ENCODE measurements at places on chromosomes 4 and X. TPM values are rescaled to one million over a fixed set of nuclear protein-coding genes. Genes with fewer than 3 reads are reported as not detected.
A peak's percentile ranks its signal among the peaks of the same experiment; 100 is the strongest.

IL21 gene
- total RNA-seq = not detected

GRCh38 chr4:137343221-137343620 lies 189.1 kb downstream of the PCDH18 start:
- no peak for DNase-seq

- DNase-seq = no peak
Observed at GRCh38 chrX:80747832-80748231, 61.8 kb downstream of the BRWD3 start.

DNA sequence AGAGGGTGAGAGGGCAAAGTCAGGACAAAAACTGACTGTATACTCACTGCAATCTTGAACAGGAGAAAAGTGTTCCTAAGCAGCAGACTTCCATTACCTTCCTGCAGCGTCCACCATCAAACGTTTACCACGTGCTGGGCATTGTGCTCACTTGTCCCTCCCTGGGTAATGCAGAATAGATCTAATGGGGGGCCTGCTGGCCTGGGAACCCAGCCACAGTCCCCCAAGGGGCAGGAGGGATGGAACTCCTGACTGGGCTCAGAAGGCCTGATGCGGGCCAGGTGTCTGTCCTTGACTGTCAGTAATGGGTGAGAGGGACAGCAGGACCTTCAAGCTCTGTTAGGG lies 37.6 kb upstream of the FAM156A start:
- no peak for DNase-seq

DDX53 gene
- total RNA-seq = not detected

GRCh38 chrX:73262991-73263390 lies 48.3 kb upstream of the NAP1L2 start:
- DNase-seq = peak; percentile 1

USP26 gene
- not detected for total RNA-seq

DNA sequence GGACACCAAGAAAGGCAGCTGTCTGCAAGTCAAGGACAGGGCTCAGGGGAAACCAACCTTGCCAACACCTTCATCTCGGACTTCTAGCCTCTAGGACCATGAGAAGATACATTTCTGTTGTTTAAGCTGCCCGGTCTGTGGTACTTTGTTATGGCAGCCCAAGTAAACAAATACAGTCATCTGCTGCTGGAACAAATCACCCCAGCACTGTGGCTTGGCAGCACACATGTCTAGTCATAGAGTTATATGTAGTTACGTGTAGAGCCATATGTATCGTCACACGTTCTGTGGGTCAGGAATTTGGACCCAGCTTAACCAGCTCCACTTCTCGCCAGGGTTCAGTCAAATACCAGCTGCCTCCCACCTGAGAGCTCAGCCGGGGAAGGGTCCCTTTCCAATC lies 2.5 kb downstream of the HTT-AS start:
- no peak for DNase-seq

DNA sequence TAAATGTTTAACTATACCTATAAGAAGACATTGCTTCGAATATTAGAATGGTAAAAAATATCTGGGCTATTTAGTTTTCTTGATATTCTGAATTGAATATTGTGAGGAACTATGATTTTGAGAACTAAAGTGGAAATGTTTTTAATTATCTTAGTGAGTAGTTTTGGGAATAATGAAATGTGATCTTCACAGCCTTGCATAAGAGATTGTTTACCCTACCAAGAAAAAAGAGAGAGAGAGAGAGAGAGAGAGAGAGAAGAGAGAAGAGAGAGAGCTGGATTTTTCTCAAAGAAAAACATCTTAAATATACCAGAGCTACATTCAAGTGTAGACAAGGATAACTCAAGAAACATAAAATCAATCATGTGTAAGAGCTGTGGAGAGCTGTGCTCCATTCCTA lies 148.7 kb upstream of the MAD2L1 start:
- DNase-seq = no peak

HS3ST1 gene
- total RNA-seq = 0.17 TPM

- DNase-seq = no peak
Observed at GRCh38 chrX:12843061-12843667, 23.7 kb upstream of the TLR7 start.

- no peak for DNase-seq
Observed at GRCh38 chrX:27599928-27600327, 9.8 kb downstream of the DCAF8L2 start.

CT45A2 gene
- not detected for total RNA-seq

ZNF280C gene
- total RNA-seq = 4.0 TPM

- DNase-seq = no peak
Observed at GRCh38 chrX:130896802-130897501, 6.1 kb downstream of the ENOX2 start.

GRCh38 chr4:129014566-129015509 lies 78.5 kb downstream of the SCLT1 start:
- no peak for DNase-seq

DNA sequence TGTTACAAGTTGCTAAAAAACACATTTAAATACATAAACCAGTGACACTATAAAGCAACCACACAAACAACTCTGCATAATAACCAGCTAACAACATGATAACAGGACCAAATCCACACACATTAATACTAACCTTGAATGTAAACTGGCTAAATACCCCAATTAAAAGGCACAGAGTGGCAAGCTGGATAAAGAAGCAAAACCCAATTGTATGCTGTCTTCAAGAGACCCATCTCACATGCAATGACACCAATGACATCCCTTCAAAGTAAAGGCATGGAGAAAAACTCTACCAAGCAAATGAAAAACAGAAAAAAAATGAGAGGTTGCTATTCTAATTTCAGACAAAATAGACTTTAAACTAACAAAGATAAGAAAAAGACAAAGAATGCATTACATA lies 34.4 kb upstream of the USP46 start:
- DNase-seq = no peak

TMEM150C gene
- 6.0 TPM for total RNA-seq

GRCh38 chr4:8308856-8309771 lies 39.6 kb downstream of the HTRA3 start:
- no peak for DNase-seq

- no peak for DNase-seq
Observed at GRCh38 chr4:89290727-89291516, 16.7 kb downstream of the GPRIN3 start.

GRCh38 chr4:172601195-172601594 lies 567.4 kb upstream of the GALNT7 start:
- DNase-seq = no peak

- DNase-seq = no peak
Observed at GRCh38 chr4:175253184-175253902, 335.2 kb downstream of the ADAM29 start.

TGIF2LX gene
- not detected for total RNA-seq

IL2RG gene
- total RNA-seq = not detected

DNA sequence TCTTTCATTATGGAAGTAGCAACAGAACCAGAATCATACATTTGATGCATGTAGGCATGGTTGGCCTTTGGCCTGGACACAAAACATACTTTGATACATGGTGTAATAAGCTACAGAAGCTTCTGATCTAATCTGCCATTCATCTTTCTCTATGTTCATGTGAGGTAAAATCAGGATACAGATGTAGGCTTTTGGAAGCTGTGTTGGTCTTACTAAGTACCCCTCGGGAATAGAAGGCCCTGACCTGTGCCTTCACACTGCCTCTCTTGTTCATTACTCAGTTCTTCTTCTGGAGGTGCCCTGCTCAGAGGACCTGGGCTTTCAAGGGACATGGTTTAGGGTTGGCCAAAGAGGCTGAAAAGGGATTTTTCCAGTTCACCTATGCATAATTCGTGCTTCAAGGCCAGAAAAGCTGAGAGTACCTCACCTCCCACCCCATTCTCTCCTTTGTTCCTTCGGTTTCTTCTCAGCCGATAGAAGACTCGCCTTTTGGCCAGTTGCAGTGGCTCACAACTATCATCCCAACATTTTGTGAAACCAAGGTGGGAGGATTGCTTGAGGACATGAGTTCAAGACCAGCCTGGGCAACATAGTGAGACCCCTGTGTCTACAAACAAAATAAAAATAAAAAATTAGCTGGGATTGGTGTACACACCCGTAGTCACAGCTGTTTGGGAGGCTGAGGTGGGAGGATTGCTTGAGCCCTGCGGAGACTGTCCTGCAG lies 25.9 kb downstream of the SNX25 start:
- no peak for DNase-seq

DNA sequence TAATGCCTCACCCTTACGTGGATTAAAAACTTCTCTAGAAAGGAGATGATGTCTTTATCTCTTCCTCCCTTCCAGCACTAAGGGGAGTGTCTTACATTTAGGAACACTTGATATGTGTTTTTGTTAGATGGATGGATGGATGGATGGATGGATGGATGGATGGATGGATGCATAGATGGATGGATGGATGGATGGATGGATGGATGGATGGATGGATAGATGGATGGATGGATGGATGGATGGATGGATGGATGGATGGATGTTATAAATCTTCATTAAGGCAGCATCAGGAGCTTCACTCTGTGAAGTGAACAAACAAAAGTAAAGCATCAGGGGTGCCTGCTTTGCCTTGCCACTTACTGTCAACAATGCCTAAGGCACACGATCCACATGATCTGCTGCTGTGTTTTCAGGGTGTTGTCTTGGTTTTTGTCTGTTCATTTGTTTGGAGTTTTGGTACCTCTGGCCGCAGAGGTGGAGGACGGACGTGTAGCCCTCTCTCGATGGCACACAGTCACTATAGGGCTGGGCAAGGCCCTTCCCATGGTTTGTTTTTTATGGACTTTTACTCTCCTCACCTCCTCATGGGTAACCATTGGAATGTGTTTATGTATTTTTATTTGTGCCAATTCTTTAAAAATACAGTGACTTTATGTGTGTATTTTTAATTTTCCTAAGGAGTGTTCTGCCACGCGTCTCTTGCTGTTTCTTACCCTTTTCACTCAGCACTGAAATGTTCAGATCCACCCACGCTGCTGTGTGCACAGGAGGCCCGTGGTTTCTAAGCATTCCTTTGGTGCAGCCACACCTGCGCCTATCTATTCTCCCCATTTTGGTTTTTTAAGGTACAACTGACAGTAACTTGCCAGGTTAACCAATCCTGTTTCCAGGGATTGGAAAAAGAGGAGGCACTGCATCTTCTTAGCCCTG lies 91.8 kb upstream of the ENPP6 start:
- no peak for DNase-seq

DNA sequence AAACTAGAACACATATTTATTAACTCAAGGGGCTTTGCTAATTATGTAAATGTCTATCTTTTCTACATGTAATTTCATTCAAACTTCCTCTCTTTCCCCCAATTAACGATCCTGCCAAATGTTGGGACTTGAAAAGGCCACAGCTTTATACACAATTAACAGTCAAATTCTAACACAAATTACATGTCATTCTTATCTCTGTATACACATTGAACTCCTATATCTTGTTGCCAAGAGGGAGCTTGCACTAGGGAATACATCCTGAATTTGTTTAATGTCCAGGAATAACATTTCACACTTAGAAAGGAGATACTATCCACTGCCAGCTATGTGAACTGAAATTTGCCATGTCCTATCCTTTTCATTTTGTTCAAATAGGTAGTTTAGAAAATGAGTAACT lies 38.9 kb upstream of the MAB21L2 start:
- no peak for DNase-seq

DNA sequence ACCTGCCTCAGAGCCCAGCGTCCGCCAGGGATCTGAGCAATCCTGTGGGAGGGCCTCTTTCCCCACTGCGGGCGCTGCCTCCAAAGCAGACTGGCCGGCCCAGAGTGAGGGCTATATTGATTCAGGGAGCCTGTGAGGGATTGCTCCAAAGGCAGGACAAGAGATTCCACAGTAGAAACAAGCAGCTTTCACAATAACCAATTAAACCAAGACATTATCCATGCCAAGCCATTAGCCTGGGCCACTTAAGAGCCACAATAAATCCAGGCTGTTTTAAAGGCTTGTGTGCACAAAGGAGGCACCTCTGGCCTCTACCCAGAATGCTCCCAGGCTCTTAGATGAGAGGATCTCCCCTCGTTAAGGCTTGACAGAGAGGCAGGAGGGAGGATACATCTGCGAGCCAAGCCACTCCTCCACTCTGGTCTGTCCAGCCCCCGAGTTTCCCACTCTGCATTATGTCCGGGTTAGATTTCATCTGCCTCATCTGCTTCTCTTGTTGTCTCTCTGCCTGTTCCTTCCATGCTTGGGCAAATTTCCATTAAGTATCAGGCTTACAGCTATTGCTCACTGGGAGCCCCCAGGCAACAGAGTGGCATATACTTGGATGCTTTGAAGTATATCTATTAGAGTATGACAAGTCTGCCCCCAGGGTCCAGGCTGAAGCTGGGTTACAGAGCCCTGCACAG lies 357.9 kb downstream of the UNC5C start:
- no peak for DNase-seq

DNA sequence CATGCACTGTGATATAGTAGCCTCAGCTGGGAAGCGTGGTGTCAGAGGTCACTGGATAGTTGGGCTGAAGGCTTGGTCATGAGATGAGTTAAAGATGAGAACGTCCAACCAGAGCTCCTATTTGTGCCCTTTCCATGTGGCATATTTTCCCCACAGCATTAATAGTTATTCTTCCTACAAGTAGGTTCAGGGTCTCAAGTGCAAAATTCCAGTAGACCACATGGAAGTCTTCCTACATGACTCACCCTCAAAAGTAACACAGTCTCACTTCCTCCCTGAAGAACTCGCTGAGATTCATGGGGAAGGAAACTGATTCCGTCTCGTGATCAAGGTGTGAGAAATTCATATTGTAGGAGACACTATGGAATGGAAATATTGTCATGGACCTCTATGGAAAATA lies 1212.5 kb upstream of the PRKX start:
- no peak for DNase-seq

SLC26A1 gene
- 0.19 TPM for total RNA-seq

ZIC3 gene
- not detected for total RNA-seq

- DNase-seq = no peak
Observed at GRCh38 chr4:159673221-159673620, 570.3 kb downstream of the RAPGEF2 start.
